ENCODE measurements at places on chromosomes 12 and 14.

- peak; percentile 28 for DNase-seq
These were observed 43.4 kb downstream of the BDKRB1 start for GRCh38 chr14:96299441-96299840.

DNA sequence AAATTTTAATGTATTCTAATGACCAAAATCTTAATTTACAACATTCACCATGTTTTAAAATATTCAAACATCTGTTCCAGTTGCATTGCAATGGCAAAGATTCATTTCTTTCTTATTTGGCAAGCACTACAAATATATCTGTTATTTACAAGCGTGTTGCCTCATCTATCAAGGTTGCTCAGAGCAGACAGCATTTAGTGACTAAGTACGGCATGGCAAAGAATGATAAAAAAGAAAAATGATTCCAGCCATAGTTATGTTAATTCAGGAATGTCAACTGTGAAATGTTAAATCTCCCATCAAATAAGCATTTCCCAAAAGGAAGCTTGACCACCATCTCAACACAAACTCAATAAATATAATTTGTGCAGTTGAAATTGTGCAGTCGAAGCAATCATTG, 312.1 kb downstream of the SEC23A start:
- no peak for DNase-seq

- DNase-seq: no peak
These were observed 159.1 kb downstream of the ADGRD1 start for GRCh38 chr12:131112700-131113290.

DNA sequence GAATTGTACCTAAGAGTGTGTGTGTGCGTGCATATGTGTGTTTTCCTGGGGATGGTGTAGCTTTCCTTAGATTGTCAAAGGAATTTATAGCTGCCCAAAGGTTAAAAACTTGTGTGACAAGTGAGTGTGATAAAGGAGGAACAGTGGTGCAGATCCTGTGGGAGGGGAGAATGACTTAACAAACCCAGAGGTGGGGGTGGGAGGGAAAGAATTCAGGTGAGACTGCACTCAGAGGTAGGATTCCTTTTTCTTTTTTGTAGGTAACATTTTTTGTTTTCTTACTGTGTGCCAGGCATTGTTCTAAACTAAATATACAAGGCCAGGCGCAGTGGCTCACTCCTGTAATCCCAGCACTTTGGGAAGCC, 45.3 kb upstream of the SINHCAF start:
- DNase-seq: no peak

DNA sequence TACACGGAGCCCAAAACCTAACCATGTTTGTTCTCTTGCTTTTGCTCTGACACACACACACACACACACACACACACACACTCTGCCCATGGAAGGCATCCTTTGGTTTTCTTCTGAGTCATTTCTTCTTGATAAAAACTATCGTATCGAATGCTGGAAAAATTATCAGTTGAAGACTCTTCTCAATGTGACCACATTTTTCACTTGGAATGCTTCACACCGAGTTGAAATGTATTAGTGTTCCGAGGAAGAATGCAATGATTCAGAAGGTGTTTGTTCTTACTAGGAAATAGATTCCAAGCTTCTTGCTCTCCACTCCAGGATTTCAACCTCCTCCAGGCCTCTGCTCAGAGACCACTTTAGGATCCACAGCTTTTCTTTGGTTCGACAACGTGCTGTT, 226.3 kb downstream of the MON2 start:
- DNase-seq: no peak

- DNase-seq: peak; percentile 80
These were observed 746.1 kb downstream of the C12orf50 start for GRCh38 chr12:87283111-87283510.

DNA sequence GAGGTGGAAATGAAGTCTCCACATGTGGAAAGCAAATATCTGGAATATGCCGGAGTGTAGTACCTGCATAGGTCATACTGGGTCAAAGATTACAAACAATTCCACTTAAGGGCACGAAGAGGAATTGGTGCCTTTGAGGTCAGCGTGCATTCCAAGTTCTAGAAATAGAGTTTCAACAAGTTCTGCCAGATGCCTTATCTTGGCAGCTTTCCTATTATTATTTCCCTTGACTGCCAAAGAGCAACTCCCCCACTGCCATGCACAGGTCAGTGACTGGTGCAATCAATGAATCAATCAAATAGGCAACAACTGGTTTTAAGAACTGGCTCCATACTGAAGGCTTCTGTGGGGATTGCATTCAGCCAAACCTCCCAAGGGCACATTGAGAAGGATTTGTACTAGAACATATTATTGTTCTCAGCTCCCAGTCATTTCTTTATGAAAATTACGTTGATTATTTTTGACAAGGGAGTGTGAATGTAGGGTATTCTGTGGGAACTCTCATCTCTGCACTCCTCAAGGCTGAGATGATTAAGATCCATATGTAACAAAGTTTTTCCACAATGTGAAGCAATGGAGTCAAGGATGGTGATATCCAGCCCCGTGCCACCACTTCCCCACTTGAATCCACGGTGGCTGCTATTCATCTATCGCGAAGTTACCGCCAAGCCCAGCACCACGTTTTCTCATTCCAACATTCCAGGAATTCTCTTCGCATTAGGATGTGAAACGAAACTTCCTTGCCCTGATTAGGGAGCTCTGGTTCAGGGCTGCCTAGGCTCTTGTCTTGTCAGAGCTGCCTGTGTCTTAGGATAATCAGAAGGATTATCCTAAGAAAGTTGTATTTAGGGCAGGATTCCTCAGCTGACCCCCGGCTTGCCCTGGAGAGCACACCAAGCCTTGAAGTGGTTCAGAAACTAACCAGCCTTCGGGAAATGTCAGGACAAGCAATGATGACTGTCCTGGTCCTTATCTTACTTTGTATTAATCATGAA, 115.1 kb upstream of the PCED1B start:
- peak; percentile 49 for DNase-seq

DNA sequence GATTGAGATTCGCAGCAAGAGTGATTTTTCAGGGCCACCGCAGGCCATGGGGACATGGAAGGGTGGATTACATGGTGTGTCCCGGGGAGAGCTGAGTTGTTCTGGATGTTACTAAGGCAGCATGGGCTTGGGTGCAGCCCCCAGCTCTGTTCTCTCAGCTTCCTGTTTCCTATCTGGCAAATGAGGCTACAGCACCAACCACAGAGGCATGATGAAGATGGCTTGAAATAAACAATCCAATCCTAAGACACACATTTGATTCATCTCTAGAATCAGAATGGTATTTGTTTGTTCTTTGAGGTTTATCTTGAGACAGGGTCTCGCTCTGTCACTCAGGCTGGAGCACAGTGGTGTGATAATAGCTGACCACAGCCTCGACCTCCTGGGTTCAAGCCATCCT, 21.6 kb downstream of the GLTP start:
- no peak for DNase-seq

- peak; percentile 81 for DNase-seq
These were observed 24.0 kb upstream of the LGR5 start for GRCh38 chr12:71415336-71416231.

GRCh38 chr12:74476234-74476633, 61.4 kb upstream of the ATXN7L3B start:
- no peak for DNase-seq

GRCh38 chr14:63205044-63205575, 867 bp downstream of the RHOJ start:
- no peak for DNase-seq

GRCh38 chr12:2057041-2057794, 4.4 kb downstream of the CACNA1C start:
- DNase-seq: peak; percentile 95
